ENCODE measurements at places on chromosomes 3 and 15.
A peak's percentile ranks its signal among the peaks of the same experiment; 100 is the strongest.

- DNase-seq, result no peak
Measured at GRCh38 chr3:194736277-194736895, 50.7 kb downstream of the FAM43A start.

GRCh38 chr3:134918441-134918840 lies 123.4 kb downstream of the EPHB1 start:
- DNase-seq, result no peak

GRCh38 chr3:170598091-170598502 lies 12.2 kb upstream of the SLC7A14 start:
- DNase-seq, result no peak

DNA sequence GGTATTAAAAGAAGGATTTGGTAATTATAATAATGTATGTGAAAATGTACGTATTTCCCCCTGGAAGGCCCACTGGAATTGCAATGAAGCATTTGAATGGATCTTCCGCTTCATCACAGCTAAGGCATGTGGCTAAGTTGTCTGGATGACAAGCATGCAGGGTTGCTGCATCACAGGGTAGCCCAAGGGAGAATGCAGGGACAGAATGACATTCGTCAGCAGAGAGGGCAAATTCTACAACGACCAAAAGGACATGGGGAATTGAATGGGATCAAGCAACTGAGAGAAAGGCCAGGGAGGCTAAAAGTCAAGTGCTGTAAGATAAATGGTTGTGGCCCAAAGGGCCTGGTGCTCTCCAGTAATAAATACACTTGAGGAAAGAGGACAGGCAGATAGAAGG lies 95.4 kb downstream of the ISL2 start:
- DNase-seq, result no peak

DNA sequence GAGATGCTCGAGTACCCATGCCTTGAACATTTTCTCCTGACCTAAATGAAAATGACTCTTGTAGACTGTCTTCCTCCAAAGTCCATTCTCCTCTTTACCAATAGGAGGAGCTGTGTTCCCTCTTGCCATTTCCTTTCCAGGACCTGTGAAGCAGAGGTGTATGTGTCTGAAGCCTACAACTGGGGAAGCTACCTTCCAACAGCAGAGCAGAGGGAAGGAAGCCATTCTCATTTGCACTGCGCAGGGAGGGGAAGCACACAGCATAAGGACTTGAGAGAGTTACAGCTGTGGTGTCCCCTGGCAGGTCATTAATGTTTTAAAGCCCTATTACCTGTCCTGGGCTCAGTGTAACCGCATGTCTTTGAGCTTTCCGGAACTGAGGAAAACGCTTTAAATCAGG lies 38.7 kb downstream of the HSPBAP1 start:
- no peak for DNase-seq

DNA sequence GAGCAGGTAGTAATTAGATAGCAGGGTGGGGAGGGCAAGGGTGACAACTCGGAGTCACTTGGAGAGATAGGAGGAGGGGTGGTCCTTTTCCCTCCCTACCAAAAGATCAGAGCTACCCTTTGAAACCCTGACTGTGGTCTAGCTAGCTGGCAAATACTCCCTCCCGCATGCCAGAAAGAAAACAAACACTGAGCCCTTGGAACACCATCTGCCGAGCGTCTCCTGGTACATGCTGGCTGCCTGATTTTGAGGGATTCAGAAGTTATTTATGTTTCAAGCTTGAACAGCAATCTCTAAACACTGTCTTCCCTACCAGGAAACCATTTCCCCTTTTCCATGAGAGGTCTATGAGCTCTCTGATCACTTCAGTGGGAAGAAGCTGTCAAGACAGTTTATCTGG lies 291.6 kb upstream of the CFAP20DC start:
- no peak for DNase-seq

- DNase-seq, result no peak
Measured at GRCh38 chr3:135229018-135229495, 434.0 kb downstream of the EPHB1 start.

DNA sequence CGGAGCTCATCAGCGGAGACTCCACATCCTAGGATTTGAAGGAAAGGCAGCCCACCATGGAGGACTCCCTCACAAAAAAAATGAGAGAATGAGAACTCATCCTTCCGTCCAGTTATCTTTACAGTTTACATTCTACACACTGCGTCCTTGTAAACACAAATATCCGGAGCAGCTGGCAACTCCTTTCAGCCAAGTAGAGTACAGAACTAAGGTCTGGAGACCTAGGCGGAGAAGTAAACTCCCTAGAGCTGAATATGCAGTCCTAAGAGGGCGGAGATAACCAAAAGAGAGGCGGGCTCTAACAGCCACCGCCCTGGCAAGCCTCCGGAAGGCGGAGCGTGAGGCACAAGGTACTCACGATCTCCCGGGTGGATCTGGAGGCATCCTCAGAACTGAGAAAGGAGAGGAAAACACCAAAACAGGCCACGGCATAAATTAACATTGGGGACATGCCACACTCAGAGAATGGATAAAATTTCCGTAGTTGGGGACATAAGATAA lies 924 bp upstream of the SIN3A start:
- peak; percentile 49 for DNase-seq

DNA sequence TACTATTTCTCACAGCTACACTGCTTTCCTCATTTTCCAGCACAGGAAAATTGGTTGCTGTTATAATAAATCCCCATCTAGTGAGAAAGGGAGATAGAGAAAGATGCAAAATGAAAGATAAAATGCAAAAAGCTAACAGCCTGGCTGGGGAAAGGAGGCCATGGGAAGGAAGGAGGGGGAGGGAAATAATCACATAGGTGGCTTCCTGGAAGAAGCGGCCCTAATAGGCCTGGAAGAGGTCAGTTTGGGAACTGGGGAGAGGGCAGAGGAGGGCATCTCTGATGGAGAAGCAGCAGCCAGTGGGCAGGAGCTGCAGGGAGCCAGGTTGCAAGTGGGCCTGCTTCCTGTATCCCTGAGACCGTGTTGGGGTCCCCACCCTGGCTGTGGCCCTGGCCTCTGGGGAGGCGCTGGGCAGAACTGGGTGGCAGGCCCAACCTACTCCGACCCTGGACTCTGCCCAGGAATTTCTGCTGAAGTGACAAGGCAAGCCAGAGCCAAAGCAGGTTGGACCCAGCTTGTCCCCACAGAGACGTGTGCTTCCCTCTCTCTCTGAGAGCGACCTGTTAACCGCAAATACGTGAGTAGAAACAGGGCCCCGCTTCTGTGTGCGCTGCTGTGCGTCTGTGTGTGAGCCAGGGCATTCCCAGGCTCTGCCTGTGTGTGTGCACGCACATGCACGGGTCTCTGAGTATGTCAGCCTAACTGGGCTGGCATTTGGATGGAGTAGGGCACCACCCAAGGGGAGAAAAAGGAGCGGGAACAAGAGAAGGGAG lies 1.9 kb downstream of the SLC28A1 start:
- no peak for DNase-seq

GRCh38 chr3:149566292-149566975 lies 91.4 kb downstream of the WWTR1 start:
- no peak for DNase-seq

- DNase-seq, result no peak
Measured at GRCh38 chr3:152396867-152397266, 128.1 kb downstream of the MBNL1 start.

DNA sequence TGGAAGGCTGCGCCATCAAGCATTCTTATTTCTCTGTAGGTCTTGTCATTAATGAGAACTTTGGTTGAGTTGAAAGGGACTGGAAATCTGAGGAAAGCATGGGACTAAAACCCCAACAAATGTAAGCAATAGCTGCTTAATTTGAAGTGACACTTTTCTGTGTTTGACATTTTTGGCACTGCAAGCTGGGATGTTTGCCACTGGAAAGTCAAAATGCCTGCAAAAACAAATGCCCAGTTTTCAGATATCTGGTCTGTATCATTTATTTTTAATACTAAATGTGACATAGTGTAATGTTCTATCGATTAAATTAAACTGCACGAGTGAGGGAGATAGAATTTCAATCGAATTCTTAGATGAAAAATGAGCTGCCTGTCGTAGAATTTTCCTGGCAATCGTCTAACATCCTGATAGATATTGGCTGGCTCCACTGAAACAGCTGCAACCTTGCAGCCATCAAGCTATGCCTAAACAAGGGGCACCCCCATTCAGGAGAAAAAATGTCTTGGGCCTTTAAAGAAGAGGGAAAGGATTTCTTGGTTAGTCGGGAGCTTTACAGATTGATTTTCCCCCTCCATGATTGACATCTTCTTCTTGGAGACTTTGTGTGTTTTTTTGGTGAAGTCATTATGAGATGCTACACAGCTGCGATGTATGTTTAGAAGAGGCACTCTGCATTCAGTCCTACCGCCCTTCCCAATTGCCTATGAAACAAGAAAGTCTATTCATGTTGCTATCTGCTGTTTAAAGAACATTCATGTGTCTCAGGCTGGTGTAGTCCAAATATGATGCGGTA lies 316.7 kb upstream of the TBL1XR1 start:
- DNase-seq, result no peak

DNA sequence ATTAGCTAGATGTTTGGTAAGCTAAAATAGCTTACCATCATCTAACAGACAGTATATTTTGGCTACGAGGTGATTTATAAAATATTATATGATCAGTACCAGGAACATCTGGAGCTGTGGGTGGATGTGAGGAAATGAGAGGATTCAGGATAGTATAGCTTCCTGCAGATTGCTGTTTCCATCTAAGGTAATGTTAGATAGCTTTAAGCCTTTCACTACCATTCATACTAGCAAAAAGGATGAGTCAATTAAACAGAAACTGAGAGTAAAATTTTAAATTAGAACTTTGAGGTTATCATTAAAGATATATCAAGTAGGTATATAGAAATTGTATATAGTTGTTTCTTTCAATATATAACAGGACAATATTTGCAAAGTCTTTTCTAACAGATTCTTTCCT lies 8.0 kb downstream of the ZBTB20 start:
- DNase-seq, result no peak

DNA sequence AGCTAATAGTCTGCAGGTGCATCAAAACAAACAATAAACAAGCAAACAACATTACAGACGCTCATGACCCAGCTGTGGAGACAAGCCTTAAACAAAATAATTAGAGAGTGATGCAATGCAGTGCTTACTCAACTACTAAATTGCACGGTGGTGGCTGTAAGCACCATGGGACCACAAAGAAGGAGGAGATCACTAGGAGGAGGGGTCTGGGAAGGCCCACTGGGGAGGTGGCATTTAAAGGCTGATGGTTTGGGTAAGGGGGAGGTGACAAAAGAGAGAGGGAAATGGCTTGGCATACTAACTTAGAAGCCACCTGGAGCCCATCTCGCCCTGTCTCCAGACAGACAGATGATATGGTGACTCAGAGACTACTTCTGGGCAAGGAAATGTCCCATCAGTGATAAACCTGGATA lies 516.7 kb downstream of the FOXP1 start:
- DNase-seq, result no peak

- no peak for DNase-seq
Measured at GRCh38 chr15:41935566-41936020, 36.8 kb downstream of the EHD4 start.

DNA sequence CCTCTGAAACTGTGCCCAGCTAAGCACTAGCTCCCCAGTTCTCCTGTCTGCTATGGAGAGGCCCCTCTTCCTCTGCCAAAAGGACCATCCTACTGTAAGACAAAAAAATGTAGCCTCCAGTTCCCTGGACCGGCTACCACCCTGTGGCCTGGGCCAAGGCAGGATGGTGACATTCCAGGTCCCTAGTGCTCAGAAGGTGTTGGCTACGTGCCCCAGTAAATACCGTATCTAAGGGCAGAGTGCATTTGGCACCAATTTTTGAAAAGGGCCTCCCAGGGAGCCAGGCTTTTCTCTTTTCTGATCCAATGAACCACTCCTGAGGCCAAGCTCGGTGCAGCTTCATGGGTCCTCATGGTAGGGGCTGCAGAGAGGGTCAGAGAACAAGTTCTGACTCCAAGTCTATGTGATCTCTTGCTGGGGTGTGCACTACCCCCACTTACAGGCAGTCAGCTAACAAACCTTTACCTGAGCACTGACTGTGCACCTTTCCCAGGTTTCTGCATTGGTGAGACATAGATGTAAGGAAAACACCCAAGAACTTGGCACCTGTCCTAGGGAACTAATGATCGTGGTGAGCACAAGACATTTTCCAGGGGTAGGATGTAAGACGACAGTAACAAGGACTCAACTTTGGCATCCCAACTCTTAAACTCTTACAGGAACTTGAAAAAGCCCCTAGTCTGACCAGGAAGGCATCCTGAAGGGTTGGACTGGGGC lies 32.6 kb downstream of the TLE3 start:
- DNase-seq, result no peak

- DNase-seq, result no peak
Measured at GRCh38 chr15:60555806-60556205, 76.9 kb upstream of the ICE2 start.

GRCh38 chr3:14486460-14486859 lies 53.7 kb downstream of the GRIP2 start:
- no peak for DNase-seq

DNA sequence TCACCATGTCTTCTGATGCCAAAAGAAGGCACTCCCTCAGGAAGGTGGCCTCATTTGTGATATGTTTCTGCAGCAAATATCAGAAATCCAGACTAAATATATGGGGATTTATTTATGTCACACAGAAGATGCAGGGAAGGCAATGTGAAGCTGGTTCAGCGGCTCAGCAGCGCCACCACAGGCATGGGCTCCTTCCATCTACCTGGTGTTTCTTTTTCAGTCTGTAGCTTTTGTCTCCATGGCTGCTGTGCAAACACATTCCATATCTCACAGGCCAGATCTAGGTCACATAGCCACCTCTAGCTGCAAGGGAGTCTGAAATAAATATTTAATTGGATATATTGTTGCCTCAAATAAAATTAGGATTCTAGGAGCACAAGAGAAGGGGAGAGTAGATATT lies 502.1 kb upstream of the IL12A start:
- no peak for DNase-seq

DNA sequence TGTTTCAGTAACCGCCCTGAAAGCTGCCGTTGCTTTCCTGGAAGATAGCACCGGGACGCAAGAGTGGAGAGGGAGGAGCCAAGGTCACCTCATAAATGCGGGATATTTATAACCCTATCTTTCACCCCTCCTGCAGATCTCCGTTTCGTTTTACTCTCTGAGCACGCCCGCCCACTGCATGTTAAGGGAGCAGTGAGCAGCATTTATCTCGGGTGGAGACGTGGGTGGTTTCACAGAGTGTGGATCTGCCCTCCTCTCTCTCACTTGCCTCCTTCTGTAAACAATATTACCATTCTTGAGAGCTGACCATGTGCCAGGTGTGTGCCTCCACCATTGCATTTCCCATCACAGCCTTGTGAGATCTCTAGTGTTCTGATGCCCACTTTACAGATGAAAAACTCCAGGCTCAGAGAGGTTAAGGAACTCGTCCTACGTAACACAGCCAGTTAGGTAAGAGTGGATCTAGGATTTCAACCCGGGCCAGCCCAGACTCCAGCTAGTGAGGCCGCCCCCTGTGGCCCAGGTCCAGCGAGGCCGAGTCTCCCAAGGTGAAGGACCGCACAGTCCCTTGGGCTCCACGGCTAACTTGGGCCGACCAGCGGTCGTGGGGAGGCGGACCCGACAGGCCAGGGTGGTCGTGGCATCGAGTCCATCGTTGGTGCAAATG lies 16.9 kb upstream of the SEMA4B start:
- DNase-seq, result no peak

DNA sequence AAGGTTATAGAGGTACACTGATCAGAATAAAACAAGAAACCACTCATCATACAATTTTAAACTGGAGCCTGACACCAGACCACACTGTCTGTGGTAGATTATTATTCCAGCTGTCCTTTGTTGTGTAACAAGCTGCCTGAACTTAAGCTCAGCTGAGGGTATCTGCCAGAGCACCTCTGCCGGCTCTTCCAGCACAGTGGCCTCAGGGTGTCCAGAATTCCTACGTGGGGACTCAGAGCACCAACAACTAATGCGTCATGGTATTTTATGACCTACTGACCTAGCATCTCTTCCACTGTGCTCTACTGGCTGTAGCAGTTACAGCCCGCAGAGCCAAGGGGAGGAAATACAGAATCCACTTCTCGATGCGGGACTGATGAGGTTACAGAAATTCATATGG lies 15.6 kb upstream of the RAF1 start:
- DNase-seq, result no peak
